ENCODE measurements at places on chromosomes 2 and 18.

GRCh38 chr2:160407393-160408172 lies 86.0 kb downstream of the RBMS1 start:
- DNase-seq = no peak

DNA sequence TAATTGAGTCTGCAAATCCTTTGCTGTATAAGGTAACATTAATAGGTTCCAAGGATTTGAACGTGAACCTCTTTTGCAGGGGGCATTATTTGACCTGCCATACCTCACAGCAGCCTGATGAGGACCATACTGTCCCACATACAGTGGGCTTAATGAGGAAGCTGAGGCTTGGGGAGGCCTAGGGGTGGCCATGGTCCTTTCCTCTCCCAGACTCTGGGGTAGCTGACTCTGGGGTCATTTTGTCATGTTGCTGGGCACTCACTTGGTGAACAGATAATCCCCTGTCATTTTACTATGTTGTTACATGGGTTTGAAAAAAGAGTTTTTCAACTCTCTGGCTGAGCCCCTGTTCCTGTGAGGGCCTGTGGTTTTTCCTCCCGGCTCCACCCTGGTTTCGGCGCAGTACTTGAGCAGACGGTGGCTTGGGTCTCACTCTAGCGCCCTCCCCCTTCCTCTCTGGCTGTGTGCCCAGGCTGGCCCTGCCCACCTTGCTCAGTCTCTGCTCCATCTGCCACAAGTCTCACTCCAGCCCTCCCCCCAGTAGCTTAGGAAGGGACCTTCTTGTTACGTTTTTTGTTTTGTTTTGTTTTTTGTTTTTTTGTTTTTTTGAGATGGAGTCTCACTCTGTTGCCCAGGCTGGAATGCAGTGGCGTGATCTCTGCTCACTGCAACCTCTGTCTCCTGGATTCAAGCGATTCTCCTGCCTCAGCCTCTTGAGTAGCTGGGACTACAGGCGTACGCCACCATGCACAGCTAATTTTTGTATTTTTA lies 21.0 kb downstream of the INPP4A start:
- no peak for DNase-seq

GRCh38 chr2:41724465-41724864 lies 323.4 kb upstream of the PKDCC start:
- no peak for DNase-seq

- no peak for DNase-seq
Observed at GRCh38 chr18:57023275-57023882, 123.5 kb upstream of the BOD1L2 start.

DNA sequence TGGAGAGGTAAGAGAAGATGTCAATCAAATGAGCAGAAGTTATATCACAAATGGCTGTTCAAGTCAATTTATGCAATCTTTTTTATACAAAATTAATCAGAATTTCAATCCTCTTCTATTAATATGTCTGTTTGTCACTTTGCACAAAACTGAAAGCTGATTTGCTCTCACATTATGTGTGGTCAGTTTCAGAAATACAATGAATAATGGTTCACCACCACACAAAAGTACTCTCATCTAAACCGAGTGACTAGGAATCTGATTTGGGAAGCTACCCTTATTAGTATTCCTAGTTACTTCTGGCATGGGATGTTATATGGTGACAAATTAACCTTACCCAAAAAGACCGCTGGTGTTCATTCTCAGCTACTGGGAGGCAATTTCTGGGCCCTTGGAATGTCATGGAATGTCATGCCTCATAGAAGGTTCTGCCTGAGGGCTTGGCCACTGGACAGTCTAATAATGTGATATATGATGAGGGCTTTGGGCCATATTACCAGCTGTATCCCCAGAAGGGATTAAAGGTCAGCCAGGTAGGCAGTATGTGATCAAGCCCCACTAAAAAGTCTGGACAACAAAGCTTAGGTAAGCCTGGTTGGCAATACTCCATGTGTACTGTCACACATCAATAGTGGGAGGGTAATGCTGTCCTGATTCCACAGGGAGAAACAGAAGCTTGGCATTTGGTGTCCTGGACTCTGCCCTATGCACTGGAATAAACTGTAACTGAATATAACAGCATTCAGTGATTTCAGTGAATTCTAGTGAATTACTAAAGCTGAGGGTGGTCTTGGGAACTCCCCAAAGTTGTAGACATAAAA lies 113.2 kb downstream of the PIGN start:
- no peak for DNase-seq

- no peak for DNase-seq
Observed at GRCh38 chr2:137123226-137123625, 357.9 kb downstream of the THSD7B start.

GRCh38 chr18:48679236-48679635 lies 140.4 kb downstream of the CTIF start:
- DNase-seq = no peak

DNA sequence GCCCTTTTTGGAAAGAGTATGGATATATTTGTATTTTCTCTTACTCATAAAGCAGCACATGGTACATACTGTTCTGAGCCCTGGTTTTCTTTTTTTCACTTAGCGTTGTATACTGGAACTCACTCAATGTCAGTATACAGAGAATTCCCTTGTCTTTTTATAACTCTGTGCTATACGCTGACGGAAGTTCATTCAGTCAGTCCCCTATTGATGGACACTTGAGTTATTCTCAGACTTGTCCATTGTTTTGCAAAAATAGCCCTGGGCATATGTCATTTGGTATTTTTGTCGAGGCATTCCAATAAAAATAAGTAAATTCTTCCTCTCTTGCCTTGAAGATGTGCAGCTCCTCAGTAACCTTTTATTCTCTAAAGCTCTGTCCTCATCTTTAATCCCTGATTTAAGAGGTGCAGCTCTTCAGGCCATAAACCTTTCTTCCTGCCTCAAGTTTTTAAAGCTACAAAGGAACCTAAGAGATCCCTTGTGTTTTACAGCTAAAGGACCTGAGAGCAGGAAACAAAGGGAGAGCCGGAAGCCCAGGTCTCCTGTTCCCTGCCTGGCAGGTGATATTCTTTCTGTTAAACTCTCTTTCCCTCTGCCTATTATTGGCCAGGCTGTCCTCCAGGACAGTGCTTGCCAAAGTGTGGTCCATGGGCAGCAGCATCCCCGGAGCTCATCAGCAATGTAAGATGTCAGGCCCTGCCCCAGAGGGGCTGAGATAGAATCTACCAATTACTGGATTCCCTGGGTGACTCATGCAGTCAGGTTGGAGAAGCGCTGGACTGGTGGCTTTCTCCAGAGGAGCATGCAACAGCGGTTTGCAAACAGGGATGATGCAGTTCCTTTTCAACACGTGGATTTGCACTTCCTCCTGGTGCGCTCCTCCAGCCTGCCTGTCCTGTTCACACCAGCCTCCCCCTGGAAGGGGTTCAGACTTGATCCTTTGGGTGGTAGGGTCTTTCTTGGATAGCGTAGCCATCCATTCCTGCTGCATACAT lies 158.0 kb downstream of the NEDD4L start:
- no peak for DNase-seq

- peak; percentile 7 for DNase-seq
Observed at GRCh38 chr2:67215214-67216055, 181.7 kb upstream of the ETAA1 start.

DNA sequence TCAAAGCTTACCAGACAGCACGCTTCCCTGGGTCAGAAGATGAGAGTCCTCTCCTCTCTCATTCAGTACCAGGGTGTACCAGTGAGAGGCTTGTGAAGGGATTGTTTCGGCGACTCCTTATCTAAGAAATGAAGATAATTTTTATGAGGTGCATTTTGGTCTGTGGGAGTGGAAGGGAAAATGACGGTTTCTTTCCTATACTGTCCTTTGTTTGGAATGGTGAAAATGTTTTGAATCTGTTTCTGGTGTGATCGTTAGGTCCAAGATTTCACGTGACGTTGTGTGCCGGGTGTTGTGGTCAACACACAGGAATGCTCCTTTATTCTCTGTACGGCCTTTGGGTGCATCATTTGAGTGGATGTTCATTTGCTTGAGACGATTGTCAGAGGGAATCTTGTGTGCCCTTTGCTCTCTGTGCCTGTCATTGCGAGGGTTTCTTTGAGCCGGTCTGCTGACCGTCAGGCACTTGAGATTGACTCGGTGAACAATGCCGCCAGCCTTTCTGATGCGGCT lies 183.5 kb downstream of the AGAP1 start:
- no peak for DNase-seq

GRCh38 chr2:18836436-18836835 lies 247.1 kb upstream of the NT5C1B start:
- DNase-seq = no peak

- no peak for DNase-seq
Observed at GRCh38 chr2:75498907-75499306, 61.8 kb downstream of the EVA1A start.

GRCh38 chr2:199458009-199458805 lies 468 bp upstream of the SATB2 start:
- DNase-seq = peak; percentile 76

DNA sequence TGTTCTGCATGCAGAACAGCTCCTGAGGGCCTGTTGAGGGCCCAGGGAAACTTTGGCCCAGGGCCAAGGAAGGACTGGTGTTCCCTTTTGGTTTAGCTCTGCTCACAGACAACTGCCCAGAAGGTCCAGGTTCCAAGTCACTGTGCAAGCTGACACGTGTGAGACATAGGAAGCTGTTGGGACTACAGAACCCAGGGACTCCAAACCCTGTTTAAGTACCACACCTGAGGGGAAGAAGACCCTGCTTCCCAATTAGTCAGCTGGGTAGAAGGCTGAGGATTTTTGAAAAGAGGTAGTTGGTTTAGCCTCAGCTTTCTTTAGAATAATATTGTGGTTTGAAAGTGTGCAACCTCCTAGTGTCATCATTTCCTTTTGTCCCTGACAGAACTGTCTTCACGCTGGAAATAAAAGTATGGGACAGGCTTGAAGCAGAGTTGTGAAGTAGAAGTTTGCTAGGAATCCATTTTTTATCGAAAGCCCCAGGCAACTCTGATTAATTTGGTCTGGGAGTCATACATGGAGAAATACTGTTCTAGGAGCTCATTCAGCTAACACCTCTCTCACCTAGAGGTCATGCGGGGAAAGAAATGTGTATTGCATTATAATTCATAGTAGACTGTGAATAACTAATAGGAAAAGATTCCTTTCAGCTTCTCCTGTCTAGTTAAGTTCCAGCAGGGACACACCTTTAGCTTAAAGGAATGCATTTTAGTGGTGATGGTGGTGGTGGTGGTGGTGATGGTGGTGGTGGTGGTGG lies 19.9 kb upstream of the IL1RL1 start:
- DNase-seq = no peak

DNA sequence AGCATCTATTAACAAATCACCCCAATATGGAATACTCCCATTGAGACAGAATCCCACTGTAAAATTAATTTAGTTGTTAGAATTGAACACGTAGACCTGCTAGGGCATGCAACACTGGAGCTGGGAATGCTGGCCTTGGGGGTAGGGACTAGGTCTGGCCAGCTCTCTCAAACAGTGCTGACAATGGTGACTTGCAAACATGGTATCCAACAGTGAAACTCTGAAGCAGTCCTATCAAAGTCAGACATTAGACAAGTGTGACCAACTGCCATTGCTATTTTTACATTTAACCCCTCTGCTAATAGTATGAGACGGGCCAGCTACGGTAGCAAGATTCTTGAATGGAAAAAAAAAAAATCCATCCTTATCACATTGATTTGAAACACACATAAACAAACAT lies 7.2 kb downstream of the E2F6 start:
- DNase-seq = no peak

DNA sequence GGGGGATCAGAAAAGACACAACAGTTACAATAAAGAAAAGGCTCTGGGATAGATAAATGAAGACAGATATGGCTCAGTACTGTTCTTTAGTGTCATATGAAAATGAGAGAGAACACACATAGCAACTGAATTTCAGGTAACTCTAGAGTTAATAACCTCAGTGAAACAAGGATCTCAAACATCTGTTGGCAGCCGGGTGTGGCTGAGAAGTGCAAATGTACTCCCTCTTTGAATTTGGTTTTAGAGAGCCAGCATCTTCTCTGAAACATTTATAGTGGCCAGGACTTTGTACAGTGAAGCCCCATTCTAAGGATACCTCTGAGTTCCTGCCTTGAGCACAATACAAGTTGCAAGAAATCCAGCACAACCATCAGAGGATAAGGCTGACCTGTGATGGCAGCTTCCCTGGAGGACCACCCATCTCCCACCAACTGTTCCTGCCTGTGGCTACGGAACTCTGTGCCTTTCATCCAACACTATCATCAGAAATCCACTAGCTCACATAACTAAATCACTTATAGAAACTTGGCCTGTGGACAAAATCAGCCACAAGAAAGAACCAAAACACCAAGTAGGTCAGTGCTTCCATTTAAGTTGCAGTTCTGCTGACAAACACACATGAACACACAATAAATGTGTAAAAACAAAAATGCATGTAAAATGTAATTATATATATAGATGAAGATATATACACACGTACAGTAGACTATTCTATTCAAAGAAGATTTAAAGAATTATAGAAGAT lies 37.3 kb upstream of the PEX13 start:
- DNase-seq = no peak

DNA sequence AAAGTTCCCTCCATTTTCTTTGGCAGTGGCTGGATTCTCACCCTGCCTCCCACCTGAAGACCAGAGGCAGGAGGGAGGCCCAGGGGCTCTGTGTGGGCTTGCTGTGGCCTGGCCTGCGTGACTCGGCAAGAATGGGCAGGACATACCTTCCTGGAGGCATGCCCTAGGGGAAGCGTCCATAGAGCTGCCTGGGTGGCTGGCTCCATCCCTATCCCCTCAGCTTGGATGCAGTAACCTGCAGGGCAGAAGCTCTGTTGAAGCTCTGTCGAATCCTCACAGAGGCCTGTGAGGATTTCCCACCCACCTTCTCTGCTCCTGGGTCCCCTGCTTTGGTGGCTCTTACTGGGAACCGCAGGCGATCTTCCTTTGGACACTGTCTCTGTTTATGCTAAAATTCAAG lies 1.3 kb upstream of the PRSS56 start:
- DNase-seq = no peak

- DNase-seq = no peak
Observed at GRCh38 chr2:171244466-171244969, 83.8 kb upstream of the TLK1 start.

DNA sequence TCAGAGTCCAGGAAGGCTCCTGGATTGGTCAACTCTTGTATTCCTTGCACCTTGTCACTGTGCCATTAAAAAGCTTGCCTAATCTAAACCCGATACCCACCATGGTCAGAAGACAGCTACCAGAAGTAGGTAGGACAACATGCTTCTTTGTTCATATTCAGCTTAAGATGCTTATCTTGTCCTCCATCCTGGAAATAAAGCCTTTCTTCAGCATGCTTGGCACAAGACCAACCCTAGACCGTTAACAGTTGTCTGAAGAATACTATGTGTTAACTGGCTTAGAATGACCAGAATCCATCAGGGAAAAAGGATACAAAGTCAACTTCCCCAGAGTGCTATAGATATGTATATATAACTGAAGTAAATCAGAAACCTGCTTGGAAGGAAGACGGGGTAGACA lies 193.9 kb downstream of the ZRANB3 start:
- DNase-seq = no peak

DNA sequence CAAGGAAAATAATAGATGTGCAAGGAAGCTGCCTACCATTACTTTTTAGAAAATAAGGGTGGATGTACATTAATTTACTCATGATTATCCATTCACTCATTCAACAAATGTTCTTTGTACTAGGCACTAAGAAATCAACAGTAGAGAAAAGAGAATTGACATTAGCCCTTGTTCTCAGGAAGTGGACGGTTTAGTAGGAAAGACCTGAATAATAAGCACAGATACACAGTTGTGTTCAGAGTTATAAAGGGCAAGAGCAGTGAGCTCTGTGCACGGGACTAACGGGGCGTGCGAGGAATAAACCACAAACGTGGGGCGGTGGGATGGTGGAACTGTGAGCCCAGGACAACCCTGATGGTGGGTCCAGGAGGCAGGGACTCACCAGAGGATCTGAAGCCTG lies 94.4 kb upstream of the MBOAT2 start:
- DNase-seq = no peak

All from RKO (cell line).